ENCODE measurements at places on chromosomes 11 and 22.

DNA sequence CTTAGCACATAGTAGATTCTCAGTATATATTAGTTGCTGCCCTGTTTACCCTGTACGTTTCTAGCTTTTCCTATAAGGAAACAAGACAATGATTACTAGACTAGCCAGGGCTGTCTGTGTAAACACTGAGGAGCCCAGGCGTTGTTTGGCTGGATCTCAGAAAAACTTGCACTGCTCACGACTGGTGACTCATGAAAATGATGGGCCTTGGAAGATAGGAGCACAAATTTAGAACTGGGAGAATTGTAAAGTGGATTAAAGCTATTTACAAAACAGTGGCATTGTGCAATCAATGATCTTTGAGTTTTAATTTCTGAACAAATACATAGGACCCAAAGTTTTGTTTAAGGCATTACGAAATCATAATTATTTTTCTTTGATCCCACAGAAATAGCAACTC is 276.9 kb downstream of the FAM76B start:
- DNase-seq, result no peak

GRCh38 chr11:11056316-11056715 is 198.5 kb upstream of the ZBED5 start:
- no peak for DNase-seq

GRCh38 chr11:117958949-117959348 is 27.2 kb upstream of the IL10RA start:
- no peak for DNase-seq

GRCh38 chr11:94028436-94028835 is 7.3 kb downstream of the HEPHL1 start:
- DNase-seq, result no peak

DNA sequence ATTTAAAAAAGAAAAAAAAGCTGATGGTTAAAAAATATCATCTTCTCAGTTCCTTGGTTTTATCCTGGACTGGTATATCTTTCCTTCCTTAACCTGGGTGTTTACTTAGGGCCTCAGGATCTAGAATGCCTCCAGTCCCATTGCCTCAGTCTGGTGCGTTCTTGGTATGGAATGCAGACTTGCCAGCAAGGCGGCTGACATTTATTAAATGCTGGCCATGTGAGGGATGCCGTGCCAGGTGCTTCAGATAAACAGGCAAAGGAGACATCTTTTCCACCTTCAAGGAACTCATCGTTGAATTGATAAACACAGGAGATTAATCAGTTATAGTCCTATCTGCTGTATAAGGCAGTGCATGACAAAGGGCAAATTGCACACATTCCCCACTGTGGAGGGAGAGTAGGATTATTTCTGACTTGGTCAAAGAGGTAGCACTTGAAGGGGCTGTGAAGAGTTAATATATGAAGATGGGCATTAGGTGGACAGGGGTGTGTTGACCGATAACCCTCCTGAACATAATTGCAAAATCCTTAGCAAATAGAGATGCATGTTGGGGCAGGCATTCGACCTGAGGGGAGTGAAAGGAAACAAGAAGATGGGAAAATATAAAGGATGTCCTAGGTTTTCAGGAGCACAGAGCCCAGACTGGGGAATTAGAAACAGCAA is 54.4 kb downstream of the ALX4 start:
- no peak for DNase-seq

GRCh38 chr11:105449100-105449734 is 160.7 kb upstream of the GRIA4 start:
- DNase-seq, result no peak

- no peak for DNase-seq
Observed at GRCh38 chr11:35238882-35239281, 99.9 kb downstream of the CD44 start.

DNA sequence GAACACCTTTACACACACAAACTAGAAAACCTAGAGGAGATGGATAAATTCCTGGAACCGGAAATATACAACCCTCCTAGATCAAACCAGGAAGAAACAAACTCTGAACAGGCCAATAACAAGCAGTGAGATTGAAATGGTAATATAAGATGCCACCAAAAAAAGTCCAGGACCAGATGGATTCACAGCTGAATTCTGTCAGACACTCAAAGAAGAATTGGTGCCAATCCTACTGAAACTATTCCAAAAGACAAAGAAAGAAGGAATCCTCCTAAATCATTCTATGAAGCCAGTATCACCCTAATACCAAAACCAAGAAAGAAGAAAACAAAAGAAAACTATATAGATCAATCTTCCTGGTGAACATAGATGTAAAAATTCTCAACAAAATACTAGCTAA is 33.9 kb downstream of the PIWIL3 start:
- no peak for DNase-seq

DNA sequence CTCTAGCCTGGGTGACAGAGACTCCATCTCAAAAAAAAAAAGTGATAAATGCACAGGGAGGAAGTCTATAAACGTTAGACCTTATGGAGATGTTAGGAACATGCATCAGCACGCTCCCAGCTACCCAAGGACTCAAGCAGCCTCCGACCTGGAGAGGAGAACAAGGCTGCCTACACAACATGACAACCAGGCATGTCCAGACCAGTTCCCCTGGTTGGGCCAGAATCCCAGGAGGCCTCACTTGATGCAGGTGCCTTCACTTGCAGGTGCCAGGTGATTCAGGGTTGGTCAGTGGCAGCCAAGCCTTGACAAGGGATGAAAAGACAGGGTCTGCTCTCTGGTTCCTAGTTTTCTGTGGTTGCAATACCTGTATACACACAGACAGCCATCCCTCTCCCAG is 5.9 kb downstream of the RANGAP1 start:
- no peak for DNase-seq

- peak; percentile 21 for DNase-seq
Observed at GRCh38 chr22:17085277-17086181, 729 bp downstream of the IL17RA start.

DNA sequence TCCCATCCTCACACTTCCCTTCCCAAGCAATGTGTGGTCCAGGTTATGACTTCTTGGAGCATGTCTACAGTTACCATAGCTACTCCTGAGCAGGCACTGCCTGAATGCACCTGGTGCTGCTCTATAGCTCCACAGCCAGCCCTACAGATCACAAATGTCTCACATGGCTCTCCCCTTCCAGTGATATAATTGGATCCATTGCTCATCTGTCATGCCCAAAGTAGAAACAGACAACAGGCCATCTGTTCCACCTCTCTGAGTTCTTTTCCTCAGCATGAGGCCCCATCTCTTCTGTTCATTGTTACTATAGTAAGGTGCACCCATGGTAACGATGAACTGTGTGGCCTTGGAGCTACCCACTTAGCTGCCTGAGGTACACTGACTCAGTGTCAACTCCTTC is 320.3 kb upstream of the ZC3H12C start:
- no peak for DNase-seq

GRCh38 chr22:25892678-25893077 is 150.7 kb downstream of the MYO18B start:
- DNase-seq, result no peak

DNA sequence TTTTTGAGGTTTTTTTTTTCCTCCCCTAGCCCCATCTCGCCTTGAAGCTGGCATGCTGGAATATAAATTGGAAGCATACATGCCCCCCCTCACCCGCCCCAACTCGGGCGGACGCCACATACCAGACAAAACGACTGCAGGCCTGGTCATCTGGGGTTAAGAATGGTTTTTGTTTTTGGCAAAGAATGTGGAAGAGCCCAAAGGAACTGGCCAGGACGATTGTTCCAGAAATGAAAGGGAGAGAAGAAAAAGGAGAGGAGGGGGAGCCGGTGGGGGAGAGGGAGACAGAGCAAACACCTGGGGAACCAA is 25.0 kb downstream of the MN1 start:
- no peak for DNase-seq

GRCh38 chr11:106848526-106848925 is 169.8 kb downstream of the GUCY1A2 start:
- DNase-seq, result no peak

DNA sequence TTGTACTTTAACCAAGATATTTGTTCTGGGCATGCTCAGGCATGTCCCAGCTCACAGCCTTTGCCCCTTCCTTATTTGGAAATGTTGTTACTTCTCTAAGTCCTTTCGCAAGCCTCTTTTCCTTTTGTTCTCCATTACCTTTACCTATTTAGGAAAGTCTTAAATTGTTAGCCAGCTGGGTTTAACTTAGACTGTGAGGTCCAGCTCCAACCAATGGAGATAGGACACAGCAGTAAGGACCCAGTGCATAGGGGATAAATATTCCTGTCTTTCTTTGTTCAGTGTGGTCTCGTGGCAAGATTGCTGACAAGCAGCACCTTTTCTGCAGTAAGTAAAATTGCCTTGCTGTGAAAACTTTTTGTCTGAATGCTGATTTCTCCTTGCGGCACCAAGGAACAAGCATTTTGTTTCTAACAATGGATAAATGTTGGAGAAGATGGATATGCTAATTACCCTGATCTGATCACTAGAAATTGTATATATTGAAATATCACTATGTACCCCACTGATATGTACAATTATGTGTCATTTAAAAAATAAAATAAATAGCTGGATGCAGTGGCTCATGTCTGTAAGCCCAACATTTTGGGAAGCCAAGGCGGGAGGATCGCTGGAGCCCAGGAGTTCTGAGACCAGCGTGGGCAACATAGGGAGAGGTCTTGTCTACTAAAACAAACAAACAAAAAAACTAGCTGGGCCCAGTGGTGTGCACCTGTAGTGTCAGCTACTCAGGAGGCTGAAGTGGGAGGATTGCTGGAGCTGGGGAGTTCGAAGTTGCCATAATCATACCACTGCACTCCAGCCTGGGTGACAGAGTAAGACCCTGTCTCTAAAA is 31.9 kb upstream of the FTH1 start:
- no peak for DNase-seq

GRCh38 chr11:2259466-2259830 is 10.9 kb downstream of the ASCL2 start:
- DNase-seq, result no peak

GRCh38 chr11:134393638-134394037 is 18.4 kb downstream of the B3GAT1 start:
- no peak for DNase-seq

- no peak for DNase-seq
Observed at GRCh38 chr11:44622721-44623258, 57.3 kb downstream of the CD82 start.

GRCh38 chr11:469684-470560 is 19.8 kb downstream of the PTDSS2 start:
- no peak for DNase-seq

DNA sequence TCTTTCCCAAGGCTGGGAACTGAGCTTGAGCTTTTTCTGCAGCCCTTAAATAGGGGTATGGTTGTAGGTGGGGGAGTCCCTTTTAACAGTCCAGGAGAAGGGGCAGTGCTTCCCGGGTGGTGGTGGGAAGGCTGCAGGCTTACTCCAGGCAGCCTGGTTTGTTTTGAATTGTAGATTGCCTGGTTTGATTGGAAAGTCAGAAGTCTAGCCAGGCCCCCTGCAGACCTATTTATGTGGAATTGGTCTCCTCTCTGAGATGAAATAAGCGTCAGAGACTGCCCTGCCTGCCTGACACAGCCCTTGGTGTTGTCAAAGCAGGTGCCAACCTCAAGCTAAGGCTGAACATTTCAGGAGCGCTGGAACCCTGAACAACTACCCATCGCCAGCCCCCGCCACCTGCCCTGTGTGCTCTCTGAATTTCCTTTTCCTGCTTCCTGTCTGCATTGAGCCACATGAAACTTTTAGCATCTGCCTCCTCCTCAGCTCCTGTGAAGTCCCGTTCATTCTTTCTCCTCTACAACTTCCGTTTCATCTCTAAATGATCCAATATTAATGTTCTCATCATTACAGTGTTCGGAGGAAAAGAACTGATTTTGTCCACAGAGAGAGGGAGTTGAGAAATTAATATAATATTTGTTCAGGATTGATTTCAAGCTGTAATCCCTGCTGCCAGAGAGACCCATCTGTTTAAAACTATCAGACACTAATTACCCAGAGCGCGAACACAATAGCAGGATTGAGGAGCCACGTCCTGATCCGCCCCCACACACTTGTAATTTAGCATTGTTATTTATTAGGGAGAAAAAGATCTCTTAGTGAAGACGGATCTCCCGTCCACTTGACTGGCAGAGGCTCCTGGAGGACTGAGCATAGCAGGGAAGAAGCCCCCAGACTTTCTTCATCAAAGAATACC is 136.5 kb downstream of the TRIM29 start:
- DNase-seq, result no peak

- no peak for DNase-seq
Observed at GRCh38 chr11:64793271-64794160, 9.5 kb downstream of the MAP4K2 start.

- DNase-seq, result no peak
Observed at GRCh38 chr11:76067099-76067498, 139.2 kb downstream of the WNT11 start.

GRCh38 chr11:43278193-43278956 is 33.4 kb upstream of the API5 start:
- no peak for DNase-seq

GRCh38 chr11:106032861-106033260 is 10.8 kb upstream of the MSANTD4 start:
- DNase-seq, result no peak

DNA sequence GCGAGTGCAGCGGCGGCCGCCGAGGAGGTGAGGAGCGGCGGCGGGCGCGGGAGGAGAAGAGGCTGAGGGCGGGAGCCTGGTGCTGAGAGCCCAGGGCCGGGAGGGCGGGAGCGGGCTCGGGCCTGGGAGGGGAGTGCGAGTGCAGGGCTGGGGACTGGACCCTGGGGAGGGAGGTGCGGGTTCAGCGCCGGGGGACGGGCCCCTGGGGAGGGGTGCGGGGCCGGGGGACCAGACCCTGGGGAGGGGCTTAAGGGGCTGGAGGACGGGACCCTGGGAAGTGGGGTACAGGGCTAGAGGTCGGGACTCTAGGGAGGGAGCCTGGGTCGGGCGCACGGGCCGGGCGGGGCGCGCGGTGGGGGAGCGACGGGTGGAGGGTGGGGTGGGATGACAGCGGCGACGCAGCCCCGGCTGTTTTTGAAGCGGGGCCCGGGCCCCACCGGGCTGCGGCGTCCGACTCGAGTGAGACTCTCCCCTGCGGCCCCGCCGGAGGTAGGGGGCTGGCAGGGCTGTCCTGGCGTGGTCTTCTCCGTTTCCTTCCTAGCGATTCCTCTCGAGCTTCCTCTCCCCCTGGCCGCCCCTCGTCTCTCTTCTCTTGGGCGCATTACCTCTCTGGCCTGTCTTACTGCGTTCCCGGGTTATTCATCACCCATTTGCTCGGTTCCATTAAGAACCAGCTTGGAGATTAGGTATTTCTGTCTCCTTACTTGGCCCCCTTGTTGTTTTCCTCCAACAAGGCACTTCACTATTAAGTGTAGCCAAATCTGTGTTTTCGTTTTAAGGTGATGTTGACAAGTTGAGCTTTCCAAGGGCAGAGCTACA is 754 bp downstream of the NUP50 start:
- peak; percentile 37 for DNase-seq

DNA sequence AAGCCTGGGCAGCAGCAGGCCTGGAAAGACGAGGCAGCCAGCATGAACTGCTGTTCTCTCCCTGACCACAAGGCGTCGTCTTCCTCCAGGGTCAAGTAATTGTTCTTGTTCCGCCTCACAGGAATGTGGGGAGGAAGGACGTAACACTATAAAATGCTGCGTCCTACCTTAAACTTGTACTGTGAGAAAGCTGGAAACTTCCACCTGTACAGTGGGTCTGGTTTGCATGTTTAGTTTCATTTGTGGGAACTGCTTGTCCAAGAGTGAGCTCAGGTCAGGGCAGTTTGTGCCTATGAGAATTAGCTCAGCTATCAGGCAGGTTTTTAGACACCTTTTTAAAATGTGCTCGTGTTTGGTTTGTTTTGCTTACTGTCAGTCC is 55.2 kb downstream of the PANX1 start:
- DNase-seq, result peak; percentile 24

- DNase-seq, result no peak
Observed at GRCh38 chr22:47071078-47071806, 308.8 kb downstream of the TBC1D22A start.
